ENCODE measurements at places on chromosomes 11 and 22.

- DNase-seq, result no peak
These were observed 9.2 kb downstream of the LIN7C start for GRCh38 chr11:27497284-27497866.

DNA sequence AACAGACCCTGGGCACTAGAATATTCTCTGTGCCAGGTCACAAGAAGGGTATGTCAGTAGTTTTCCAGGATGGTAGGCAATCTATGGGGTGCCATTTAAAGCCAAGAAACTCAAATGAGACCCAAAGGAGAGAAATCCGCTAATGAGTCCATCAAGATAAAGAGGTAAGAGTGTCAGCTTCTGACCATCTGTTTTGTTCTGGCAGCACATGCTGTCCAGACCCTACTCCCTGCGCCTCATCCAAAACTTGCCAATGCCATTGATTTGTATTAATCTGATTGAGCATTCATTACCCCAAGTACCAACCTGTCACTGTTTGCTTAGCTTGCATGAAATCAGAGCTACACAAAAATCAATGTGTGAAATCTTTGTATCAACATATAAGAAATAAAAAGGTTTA is 229.0 kb downstream of the BLID start:
- DNase-seq, result no peak

DNA sequence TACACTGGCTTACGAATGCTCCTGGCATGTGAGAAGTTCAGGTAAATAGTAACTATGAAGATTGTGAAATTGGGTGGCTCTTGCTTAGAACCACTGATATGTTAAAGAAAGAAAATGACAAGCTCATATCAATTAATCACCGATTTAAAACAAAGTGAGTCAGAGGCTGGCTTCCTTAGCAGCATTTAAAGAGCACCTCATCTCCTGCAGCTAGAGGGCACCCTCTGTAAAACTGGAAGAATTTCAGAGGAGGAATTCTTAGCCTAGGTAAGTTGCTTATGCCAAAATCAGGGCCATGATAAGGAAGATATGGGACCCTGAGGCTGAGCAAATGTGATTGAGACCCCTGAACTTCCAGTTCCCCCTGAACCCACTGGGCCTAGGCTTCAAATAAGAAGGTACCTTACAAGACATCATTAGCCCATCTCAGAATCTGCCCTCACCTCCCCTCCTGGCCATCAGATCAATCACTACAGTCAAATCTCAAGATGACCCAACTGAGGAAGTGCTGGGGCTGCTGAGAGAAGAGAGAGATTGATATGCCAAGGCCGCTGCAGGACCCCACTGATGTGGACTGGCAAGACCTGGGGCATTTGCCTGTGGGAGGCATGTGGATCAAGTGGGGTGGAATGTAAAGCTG is 8.6 kb upstream of the CD3E start:
- no peak for DNase-seq

DNA sequence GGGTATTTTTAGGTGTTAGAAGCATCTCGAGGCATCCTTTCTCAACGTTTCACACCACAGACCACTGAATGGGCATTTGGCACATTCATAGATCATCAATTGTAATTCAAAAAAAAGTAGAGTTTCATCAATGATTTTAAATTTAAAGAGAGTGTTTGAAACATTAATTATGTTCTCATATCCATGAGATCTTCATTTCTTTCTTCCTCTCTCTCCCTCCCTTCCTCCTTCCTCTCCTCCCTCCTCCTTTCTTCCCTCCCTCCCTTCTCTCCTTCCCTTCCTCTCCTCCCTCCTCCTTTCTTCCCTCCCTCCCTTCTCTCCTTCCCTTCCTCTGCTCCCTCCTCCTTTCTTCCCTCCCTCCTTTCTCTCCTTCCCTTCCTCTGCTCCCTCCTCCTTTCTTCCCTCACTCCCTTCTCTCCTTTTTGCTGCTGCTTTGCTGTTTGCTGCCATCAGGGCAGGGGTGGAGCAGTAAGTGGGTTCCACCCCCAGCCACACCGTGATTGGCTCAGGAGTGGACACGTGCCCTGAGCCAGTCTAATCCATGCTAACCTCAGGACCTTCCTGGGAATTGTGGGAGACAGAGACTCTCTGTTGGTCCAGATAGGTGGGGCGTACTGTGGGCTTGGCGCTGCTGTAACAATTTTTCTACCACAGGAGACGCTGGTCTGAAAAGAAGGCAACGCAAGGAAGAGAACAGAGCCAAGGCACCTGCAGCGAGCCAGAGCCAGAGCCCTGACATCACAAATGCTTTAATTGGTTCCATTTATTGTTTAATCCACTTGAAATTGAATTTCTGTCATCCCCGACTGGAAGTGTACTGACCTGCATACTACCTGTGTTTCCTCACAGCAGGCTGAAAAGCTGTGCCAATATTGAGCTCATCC is 33.7 kb upstream of the APOBEC3A start:
- DNase-seq, result no peak

- no peak for DNase-seq
These were observed 28.7 kb upstream of the RTL6 start for GRCh38 chr22:44526779-44527126.

- DNase-seq, result no peak
These were observed 578.0 kb downstream of the KCNA4 start for GRCh38 chr11:29438815-29439214.

Measured in stimulated activated CD8-positive, alpha-beta memory T cell treated with anti-CD3 and anti-CD28 coated beads, Interleukin-2, amount 100 ng/mL, for 1 hour (primary cell).